ENCODE measurements at places on chromosomes 16 and 17. TPM values are rescaled to one million over a fixed set of nuclear protein-coding genes. Genes with fewer than 3 reads are reported as not detected.
A peak's percentile ranks its signal among the peaks of the same experiment; 100 is the strongest.

- DNase-seq, result no peak
- no peak overlapping the region for H3K4me3 ChIP-seq
- peaks cover 35% of the 10 kb centered on the region for H3K36me3 ChIP-seq
- no peak overlapping the region for H3K27ac ChIP-seq
- no peaks in the 10 kb centered on the region for H3K27me3 ChIP-seq
Measured at GRCh38 chr16:27511657-27512448, 37.9 kb downstream of the GTF3C1 start.

DNA sequence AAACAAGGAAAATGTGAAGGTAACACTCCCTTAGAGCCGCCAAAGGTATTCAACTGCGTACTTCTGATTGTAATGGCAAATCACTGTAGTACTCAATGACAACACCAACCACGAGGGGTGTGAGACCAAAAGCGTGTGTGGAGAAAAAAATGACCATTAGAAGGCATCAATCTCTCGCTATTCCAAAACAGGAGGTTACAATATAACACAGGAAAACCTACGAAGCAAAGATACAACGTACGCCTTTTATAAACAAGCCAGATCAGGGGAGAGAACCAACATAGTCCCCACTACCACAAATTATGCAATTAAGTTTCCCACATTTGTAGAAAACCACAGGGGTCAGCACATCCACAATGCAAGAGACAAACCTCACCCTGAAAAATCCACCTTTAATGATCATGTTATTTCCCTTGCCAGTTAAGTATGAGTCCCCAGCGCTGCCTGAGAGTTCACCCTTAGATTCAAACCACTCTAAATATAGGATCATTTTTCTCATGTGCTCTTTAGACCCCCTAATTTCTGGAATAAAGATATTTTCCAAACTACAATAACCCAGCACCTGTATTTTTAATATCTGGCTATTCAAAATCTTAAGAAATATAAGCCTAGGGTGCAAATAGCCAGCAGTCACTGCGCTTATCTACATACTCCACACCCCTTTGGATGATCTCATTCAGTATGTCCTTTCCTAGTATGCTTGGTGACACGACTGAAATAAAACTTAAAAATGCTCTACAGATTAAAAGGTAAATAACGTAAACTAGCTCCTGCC is 12.4 kb downstream of the TEX14 start:
- no peak for DNase-seq
- H3K4me1 ChIP-seq, result peaks cover 13% of the 10 kb centered on the region
- no peaks in the 10 kb centered on the region for H3K27me3 ChIP-seq
- H3K27ac ChIP-seq, result peak overlapping the region; percentile 18
- H3K4me3 ChIP-seq, result no peak overlapping the region
- no peaks in the 10 kb centered on the region for H3K36me3 ChIP-seq

DNA sequence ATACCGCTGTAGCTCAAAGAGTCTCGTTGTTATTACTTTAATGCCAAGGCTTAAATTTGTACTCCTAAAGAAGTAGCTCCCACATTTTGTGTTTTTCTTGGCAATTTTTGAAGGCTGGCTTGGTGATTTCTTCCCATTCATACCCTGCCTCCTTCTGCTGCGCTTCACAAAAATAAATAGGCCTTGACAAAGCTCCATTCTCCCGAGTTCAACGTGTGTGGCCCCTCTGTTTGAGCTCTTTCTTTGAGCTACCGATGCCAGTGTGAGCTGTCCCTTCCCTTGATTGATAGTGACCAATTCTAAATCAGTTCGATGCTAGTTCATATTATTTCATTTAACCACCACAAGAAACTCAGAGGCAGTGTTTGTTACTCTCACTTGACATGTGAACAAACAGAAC is 96.8 kb downstream of the MAP2K6 start:
- no peak overlapping the region for H3K27ac ChIP-seq
- H3K4me1 ChIP-seq, result no peaks in the 10 kb centered on the region
- H3K27me3 ChIP-seq, result no peaks in the 10 kb centered on the region
- H3K4me3 ChIP-seq, result no peak overlapping the region

- no peak overlapping the region for H3K4me3 ChIP-seq
- no peak for DNase-seq
- no peak overlapping the region for H3K27ac ChIP-seq
- H3K27me3 ChIP-seq, result no peaks in the 10 kb centered on the region
- no peaks in the 10 kb centered on the region for H3K36me3 ChIP-seq
Measured at GRCh38 chr17:81322271-81323082, 27.4 kb upstream of the SLC38A10 start.

- H3K4me1 ChIP-seq, result no peaks in the 10 kb centered on the region
- no peak overlapping the region for H3K27ac ChIP-seq
- no peaks in the 10 kb centered on the region for H3K36me3 ChIP-seq
- H3K27me3 ChIP-seq, result no peaks in the 10 kb centered on the region
- H3K4me3 ChIP-seq, result no peak overlapping the region
- DNase-seq, result no peak
Measured at GRCh38 chr16:5506021-5506420, 408.4 kb upstream of the EEF2KMT start.

Gene ANKRD40CL
- not detected for total RNA-seq

Gene SP6
- 0.05 TPM for total RNA-seq

GRCh38 chr17:38967290-38967738 is at the start of gene FBXO47:
FBXO47 (minus strand) TSS chr17:38967403; CDS start chr17:38963025, 4,378 bp downstream.
- H3K4me3 ChIP-seq, result no peak within 1 kb of the TSS
- H3K27me3 ChIP-seq, result no peaks in the 10 kb centered on the region
- no peak for DNase-seq
- peak within 1 kb of the TSS; percentile 17 for H3K27ac ChIP-seq
- H3K4me1 ChIP-seq, result peaks cover 5% of the 10 kb centered on the region

- H3K27me3 ChIP-seq, result peaks cover 9% of the 10 kb centered on the region
- H3K4me3 ChIP-seq, result no peak overlapping the region
- H3K27ac ChIP-seq, result no peak overlapping the region
- H3K36me3 ChIP-seq, result no peaks in the 10 kb centered on the region
- DNase-seq, result peak; percentile 65
Measured at GRCh38 chr16:75195811-75196790, 10.9 kb downstream of the CTRB2 start.

Gene KRT24
- total RNA-seq, result not detected

- no peak for DNase-seq
- no peaks in the 10 kb centered on the region for H3K27me3 ChIP-seq
- peaks cover 40% of the 10 kb centered on the region for H3K4me1 ChIP-seq
- no peak overlapping the region for H3K4me3 ChIP-seq
Measured at GRCh38 chr17:20997711-20998570, 44.9 kb downstream of the USP22 start.

Gene TM4SF5
- not detected for total RNA-seq

Gene MYL11
- 2.2 TPM for total RNA-seq

DNA sequence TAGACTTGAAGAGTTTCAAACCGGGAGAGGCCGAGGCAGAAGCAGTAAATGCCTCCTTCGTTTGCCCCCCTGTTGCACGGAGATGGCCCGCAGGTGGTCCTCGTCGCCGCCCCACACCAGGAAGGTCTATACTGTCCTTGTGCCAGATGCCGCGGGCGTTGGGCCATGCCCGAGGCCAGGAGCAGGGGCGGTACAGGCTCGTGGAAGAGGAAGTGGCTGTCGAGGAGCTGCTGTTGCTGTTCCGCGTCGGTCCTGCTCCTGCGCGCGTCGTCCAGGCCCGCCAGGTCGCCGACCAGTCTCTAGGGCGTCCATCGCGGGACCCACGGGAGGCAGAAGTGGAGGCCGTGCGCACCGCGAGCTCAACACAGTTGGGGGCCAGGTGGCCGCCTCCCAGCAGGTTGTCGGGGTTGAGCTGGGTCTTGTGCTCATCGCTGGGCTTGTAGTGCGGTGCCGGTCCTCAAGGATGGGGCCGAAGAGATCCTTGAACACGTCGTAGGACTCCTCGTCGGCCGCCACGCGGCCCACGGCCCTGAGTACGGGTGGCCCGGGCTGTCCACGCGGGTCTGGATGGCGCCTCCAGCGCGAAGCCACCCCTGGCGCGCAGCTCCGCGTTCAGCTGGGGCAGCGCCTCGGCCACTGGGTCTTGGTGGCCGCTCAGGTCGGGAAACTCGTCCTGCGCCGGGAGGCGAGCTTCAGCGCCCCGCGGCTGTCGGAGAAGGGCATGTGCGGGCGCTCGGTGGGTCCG is 13.1 kb upstream of the C16orf87 start:
- H3K4me1 ChIP-seq, result no peaks in the 10 kb centered on the region
- no peaks in the 10 kb centered on the region for H3K36me3 ChIP-seq
- no peak overlapping the region for H3K4me3 ChIP-seq
- no peak overlapping the region for H3K27ac ChIP-seq
- no peak for DNase-seq
- H3K27me3 ChIP-seq, result no peaks in the 10 kb centered on the region

Gene NPIPB12
- 37.3 TPM for total RNA-seq

GRCh38 chr17:47315451-47316266 is 8.1 kb upstream of the EFCAB13 start:
- DNase-seq, result no peak
- H3K4me3 ChIP-seq, result no peak overlapping the region
- H3K27ac ChIP-seq, result peak overlapping the region; percentile 81
- peaks cover 30% of the 10 kb centered on the region for H3K4me1 ChIP-seq
- no peaks in the 10 kb centered on the region for H3K27me3 ChIP-seq

DNA sequence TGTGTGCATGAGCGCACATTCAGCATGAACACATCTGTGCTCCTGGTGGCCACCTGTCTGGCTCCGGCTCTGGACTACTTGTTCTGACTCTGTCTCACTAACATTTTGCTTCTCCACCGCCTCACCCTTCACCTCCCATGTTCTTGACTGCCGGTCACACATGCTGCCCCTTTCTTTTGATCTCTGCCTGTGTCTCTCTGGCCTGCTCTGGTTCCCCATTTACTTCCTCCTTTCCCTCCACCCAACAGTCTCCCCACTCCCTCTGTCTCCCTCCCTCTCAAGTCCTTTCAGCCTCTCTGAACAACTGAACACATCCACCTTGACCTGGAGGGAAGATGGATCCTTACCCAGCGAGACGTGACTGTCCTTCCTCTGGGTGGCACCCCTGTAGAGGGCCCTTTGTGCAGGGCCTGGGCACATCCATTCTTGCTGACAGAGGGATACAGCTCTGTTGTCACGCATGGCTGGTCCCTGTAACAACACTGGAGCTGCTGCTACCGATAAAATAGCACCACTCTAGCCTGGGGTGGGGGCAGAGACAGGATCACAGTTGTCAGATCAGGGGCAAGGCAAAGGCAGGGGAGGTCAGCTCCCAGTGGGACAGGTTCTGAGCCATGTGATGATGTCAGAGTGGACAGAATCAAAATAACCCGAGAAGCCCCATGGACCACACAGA is 11.0 kb downstream of the ZSCAN32 start:
- H3K27me3 ChIP-seq, result no peaks in the 10 kb centered on the region
- H3K27ac ChIP-seq, result no peak overlapping the region
- H3K4me3 ChIP-seq, result no peak overlapping the region
- peaks cover 6% of the 10 kb centered on the region for H3K4me1 ChIP-seq

DNA sequence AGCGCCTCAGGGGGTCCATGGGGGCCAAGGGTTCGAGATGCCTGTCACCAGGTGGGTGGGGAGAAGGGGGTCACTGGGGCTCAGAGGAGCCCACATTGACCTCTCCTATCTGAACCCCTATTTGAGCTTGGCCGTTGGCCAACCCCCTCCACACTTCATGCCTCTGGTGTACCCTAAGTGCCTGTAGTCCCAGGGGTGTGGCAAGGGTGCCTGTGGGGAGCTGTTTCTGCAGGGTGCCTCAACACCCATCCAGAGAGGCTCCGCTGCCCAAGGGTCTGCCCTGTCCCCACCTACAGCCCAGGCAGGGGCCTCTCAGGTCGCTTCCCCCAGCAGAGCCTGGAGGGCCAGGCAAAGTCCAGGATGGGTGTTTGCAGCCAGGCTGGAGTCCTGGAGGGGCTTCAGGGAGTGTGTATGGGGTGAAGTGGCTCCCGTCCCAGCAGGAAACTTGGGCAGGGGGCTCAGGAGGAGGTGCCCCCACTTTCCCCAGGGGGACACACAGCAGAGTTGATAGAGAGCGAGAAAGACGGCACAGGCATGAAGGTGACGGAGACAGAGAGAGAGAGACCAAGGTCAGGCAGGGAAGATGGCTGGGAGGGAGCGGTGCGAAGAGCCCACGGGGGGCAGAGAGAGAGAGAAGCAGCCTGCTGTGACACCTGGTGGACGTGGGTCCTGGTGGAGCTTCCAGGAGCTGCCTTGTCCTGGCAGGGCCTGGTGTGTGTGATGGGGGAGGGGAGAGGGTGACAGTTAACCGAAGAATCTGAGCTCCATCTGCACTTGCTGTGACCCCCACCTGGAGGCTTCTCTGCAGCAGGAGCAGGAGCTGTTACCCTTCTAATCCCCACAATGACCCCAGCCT is at the start of gene SEPTIN12:
TSS of gene SEPTIN12 (minus strand) at position 719 of the 856 bp plus-strand sequence. CDS start at position 19, 700 bp downstream.
- no peaks in the 10 kb centered on the region for H3K4me1 ChIP-seq
- H3K27me3 ChIP-seq, result no peaks in the 10 kb centered on the region
- no peaks in the 10 kb centered on the region for H3K36me3 ChIP-seq

Gene IRX3
- 0.47 TPM for total RNA-seq

DNA sequence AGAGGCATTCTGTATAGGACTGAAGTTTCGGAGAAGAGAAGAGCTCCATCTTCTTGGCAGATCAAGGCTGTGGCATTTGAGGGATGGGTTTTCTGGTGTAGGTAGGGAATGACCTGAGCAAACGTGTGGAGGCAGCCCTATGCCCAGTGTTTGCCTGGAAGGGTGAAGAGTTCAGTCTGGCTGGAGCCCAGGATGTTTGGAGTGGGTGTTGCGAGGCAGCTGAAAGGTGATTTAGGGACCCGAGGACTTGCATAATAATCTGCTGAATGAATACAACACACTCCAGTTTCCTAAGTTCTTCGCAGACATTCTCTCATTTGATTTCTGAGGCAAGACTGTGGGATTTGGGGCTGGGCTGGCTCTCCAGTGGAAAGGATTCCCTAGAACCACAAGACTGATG is 186.2 kb downstream of the CYLD start:
- no peaks in the 10 kb centered on the region for H3K4me1 ChIP-seq
- H3K4me3 ChIP-seq, result no peak overlapping the region
- no peak for DNase-seq
- H3K27me3 ChIP-seq, result peaks cover 4% of the 10 kb centered on the region

- H3K36me3 ChIP-seq, result no peaks in the 10 kb centered on the region
- H3K27ac ChIP-seq, result peak overlapping the region; percentile 94
- H3K4me3 ChIP-seq, result peak overlapping the region; percentile 93
- H3K27me3 ChIP-seq, result no peaks in the 10 kb centered on the region
- no peak for DNase-seq
Measured at GRCh38 chr17:39400547-39401411, 647 bp downstream of the FBXL20 start.

Gene GP1BA
- not detected for total RNA-seq

DNA sequence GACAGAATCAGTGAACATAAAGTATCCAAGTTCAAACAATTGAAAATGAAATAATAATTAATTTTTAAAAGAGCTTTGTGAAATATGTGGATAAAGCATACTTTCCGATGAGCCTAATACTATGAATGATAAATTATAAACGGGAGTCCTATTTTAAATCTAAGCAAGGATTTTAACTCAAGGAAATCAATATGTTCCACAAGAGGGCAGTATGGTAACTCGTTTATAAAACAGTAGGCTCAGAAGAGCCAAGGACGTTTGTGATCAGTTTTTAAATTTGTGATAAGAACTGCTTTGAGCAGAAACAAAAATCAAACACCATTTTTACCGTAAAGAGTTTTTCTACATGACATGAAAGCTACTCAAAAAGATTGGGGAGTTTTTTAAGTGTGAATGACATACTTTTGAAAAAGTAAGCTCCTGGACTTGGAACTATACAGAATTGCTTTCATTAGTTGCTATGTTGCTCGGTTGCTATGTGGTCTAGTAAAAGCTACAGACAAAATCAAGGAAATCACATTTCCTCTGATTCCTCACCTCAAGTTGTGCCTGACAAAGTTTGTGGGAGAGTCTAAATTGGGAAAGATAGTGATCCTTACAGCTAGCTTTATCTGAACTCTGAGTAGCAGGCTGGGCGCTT is 11.8 kb upstream of the TEKT1 start:
- no peak overlapping the region for H3K27ac ChIP-seq
- no peak for DNase-seq
- H3K4me1 ChIP-seq, result no peaks in the 10 kb centered on the region
- no peaks in the 10 kb centered on the region for H3K36me3 ChIP-seq
- H3K4me3 ChIP-seq, result no peak overlapping the region
- H3K27me3 ChIP-seq, result peaks cover 70% of the 10 kb centered on the region

Gene COPZ2
- 219 TPM for total RNA-seq

Measured in chondrocyte (in vitro differentiated cells).